ENCODE measurements at places on chromosomes 12 and 14. TPM values are rescaled to one million over a fixed set of nuclear protein-coding genes. Genes with fewer than 3 reads are reported as not detected.

Gene GZMH
- polyA plus RNA-seq: 0.32 TPM

DNA sequence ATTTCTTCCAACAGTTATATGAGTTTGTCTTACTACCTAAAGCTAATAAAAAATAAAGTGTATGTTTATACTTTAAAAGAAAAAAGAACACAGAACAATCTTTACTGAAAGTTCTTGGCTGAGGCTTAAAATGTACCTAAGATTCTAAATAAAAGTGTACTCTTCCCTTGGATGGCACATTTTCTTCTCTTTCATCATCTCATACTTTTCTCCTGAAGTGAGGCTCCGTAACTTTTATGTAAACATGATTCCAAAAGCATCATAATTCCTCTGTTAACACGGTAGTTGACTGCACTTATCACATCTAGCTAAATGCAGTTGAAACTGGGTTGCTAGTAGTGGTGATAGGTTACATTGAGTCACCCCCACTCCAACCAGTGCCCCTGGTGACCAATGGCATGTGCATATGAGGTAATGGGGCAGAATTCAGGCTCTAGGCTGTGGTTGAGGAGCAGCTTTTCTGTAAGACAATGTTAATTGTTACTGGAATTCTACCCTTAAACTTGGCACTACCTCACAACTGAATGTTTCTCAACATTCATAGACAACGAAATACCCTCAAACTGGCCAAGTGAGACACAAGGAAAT is 38.4 kb downstream of the WASHC3 start:
- no peak for DNase-seq

DNA sequence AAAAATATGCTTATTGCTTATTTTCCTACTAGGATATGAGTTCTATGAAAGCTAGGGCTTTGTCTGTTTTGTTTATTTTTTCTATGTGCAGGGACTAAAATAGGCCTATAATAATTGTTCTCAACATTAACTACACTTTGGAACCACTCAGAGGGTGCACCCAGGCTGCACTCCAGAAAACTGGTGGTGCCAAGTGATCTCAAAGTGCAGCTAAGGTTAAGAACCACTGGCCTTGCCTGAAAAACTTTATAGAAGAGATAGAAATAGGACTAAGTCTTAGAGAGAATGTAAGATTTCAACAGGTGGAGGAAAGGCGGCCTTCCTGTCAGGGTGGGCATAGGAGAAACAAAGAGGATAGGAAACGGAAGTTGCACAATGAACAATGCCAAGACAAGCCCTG is 37.7 kb upstream of the NR1H4 start:
- DNase-seq: no peak

GRCh38 chr14:50830932-50831725 is at the start of gene NIN:
TSS of gene NIN (minus strand) at chr14:50831162. CDS start at chr14:50822056, 9,106 bp downstream.
- DNase-seq: peak; percentile 92

- no peak for DNase-seq
Observed at GRCh38 chr14:76163668-76164363, 12.1 kb downstream of the GPATCH2L start.

DNA sequence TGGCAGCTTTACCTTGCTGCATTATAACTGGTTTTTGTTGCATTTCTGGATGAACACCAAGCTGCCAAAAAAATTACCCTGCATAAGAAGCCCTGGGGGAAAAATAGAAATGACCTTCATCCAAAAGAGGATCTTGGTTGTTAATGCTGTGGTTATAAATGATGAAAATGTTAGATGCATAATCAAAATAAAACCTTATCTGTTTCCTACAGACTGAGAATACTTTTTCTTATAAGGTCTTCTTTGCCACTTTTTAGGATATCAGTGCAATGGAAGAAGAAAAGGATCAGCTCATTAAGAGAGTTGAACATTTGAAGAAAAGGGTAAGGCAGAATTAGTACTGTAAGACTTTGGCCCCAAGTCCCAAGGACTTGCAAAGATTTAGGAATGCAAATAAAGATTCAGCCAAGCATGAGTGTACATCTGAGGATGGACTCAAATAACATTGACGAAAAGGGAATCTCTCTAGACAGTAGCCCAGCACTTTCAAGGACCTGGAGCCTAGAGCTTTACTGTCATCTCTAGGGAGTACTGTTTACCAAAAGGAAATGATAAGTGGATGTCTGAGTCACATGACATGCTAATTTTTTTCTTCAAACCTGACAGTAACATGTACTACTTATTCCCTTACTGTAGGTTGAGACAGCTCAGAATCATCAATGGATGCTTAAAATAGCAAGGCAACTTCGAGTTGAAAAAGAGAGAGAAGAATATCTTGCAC is 10.7 kb downstream of the IFT81 start:
- DNase-seq: no peak

DNA sequence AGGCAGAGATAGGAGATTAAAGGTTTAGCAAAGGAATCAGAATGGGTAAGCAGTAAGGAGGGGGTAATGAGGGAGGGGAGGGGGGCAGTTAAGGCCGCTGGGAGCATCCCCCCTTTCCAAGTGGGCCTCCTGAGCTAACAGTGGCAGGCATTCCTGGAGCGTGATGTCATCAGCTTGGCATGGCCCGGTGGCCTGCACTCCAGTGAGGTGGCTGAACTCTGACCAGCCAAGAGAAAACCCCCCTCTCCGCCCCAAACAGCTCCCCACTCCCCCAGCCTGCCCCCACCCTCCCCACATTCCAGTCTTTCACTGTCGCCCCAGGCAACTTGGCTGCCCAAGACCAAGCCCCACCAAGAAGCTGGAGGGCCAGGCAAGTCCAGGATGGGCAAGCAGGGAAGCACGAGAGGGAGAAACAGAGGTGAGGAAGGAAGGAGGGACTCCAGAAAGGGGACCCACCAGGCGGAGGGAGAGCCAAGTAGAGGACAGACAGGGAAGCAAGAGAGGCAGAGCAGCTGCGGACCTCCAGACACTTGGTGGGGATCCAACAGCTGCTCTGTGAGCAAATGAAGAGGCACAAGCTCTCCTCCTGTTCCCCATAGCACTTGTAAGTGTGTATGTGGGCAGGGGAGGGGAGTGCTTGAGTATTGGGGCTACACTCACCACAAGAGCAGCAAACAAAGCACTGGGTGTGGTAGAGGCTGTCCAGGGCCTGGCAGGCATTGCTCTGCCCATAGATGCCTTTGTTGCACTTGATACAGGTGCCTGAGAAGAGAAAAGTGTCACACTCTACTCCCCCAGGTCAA is 4.5 kb downstream of the AJUBA start:
- DNase-seq: peak; percentile 75

GRCh38 chr12:103327676-103328075 is 168.1 kb downstream of the C12orf42 start:
- no peak for DNase-seq
